A673 (cell line): ENCODE measurements at places on chromosomes 6 and 20.

- peak; percentile 19 for DNase-seq
These were observed 200.5 kb downstream of the ARID1B start for GRCh38 chr6:156977527-156978291.

DNA sequence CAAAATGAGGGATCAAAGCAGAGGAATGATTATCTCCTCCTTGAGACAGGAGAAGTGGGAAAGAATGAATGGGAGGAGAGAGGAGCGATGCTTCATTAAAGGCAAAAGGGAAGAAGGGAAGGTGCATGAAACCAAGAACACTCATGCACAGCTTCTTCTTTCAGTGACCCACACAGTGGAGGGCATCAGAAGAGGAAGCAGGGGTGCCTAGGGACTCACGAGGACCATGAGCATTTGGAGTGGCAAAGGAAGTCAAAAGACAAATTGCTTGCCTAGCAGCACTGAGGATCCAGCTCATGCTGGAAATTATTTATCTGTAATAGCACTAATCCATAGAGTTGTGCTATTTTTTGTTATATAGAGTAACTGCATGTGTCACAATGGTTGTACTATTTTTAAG, 66.1 kb downstream of the SMLR1 start:
- DNase-seq, result no peak

- no peak for DNase-seq
These were observed 8.0 kb downstream of the MYLIP start for GRCh38 chr6:16136621-16137450.

DNA sequence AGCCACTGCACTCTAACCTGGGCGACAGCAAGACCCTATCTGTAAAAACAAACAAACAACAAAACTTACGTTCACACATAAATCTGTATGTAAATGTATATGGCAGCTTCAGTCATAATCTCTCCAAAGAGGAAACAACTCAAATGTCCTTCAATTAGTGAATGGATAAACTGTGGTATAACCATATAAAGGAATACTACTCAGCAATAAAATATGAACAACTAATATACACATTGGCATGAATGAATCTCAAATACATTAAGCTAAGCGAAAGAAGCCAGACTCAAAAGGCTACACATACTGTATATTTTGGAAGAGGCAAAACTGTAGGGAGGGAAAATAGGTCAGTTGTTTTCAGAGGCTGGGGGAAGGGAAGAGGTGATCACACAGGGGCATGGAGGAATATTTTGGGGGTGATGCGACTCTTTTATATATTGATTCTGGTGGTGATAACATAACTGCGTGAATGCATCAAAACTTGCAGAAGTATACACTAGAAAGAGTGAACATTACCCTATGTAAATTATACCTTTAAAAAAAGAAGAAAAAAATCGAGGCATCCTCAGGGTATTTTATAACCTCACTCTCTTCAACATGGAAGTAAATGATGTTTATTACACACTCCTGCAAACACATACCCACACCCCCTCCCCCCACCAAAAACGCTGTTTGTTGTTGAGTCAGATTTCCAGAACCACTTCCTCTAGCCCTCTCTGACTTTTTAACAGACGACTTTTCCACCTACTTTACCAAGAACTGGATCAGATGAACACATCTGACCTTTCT, 115.2 kb upstream of the RNF24 start:
- no peak for DNase-seq

- DNase-seq, result no peak
These were observed 277.1 kb downstream of the PAX1 start for GRCh38 chr20:21982559-21982958.

DNA sequence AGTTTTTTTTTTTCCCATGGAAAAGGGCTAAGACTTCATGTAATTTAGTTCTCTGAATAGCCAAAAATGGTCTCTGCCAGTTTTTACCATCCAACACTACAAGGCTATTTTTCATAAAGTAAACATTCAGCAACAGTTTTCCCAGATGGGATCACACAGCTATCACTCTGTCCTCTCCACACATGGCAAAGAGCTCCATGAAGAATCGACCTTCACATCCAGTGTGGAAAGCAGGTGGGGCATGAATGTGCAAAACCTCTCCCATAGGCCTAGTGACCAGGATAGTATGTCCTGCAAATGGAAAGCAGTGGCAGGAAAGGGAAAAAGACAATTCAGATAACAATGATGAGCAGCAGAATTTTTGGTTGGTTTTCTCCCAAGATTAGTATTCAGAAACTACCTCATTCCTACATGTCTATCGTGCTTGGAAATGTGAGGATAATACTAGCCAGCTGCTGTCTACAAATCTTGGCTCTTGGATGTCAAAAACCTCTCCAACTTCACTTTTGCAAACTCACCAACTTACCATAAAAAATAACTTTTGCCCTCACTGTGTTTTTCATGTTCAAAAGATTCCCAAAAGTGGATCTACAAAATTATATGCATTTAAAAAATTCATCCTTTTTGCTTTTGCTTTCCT, 159.7 kb upstream of the MCHR2 start:
- no peak for DNase-seq

GRCh38 chr6:33777398-33778388, 11.2 kb downstream of the LEMD2 start:
- DNase-seq, result no peak

DNA sequence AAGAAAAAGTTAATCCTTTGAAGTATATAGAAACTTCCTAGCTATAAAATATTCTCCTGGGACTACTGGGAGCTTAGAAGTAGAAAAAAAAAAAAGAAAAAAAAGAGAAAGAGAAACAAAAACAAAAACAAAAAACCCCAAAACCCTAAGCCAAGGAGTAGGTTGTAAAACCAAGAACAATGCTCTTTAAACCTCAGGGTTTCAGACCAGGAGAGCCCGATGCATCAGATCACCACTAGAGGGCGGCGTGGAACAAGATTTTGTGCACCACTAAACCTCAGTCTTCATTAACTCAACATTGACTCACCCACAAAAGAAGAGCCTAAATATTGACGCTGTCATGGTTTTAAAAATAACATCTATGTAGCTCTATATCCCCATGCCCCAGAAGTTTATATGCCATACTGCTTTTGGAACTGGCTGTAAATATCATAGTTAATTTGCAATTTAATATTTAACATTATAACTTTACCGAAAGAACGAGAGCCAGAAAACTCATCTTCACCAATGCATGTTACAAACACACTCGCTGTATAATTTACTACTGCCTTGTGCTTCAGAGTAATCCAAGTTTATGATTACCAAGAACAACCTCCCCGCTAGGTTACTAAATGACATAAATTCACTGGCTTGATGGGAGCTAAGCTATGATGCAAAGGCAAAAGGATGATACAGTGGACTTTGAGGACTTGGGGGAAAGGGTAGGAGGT, 19.2 kb downstream of the MCUR1 start:
- peak; percentile 92 for DNase-seq
